Hypothalamus (tissue), 51 donors: ENCODE measurements at places on chromosomes 1 and 21.

DNA sequence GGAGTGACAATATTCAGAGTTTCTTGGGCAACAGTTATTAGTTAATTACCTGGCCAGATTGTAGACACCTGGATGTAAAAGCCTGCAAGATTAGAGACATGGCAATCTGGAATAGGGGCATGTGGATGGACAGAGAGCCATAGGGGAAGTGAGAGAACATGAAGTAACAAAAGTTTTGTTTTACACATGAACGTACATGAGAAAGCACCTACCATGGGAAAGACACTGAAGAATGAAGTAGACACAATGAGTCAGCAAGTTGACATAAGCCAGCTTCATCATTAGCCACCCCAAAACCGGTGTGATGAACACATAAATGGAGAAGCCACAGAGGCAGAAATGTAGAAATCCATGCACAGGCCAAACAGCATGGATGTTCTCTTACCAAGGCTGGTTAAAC lies 462.1 kb upstream of the C1orf87 start:
- no peak for DNase-seq

GRCh38 chr1:156401681-156402081 lies 32.7 kb downstream of the RHBG start:
- DNase-seq: no peak

DNA sequence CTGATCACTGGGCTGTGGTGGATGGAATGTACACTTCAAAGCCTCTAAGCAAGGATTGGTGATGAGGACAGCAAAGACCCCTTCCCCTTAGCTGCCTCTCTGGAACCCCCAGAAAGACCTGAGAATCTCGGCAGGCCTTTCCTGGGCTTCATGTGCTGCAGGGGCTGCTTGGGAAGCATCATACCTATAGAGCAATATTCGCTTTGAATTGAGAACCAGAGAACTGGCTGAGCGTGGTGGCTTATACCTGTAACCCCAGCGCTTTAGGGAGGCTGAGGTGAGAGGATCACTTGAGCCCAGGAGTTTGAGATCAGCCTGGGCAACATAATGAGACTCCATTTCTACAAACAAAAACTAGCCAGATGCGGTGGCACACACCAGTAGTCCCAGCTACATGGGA lies 22.0 kb downstream of the CSF1 start:
- no peak for DNase-seq

GRCh38 chr1:2199042-2199810 lies 4.7 kb upstream of the FAAP20 start:
- DNase-seq: peak; percentile 62

DNA sequence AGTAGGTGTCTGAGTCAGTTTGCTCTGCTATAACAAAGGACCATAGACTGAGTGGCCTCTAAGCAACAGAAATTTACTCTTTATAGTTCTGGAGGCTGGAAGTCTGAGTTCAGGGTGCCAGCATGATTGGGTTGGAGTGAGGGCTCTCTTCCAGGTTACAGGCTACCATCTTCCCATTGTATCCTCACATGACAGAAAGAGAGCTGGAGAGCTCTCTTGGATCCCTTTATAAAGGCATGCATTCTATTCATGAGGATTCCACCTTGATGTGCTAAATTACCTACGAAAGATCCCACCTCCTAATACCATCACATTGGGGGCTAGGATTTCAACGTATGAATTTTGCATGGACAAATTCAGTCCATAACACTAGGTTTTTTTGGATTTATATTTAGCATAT lies 79.6 kb downstream of the LTN1 start:
- no peak for DNase-seq

- peak; percentile 70 for DNase-seq
These were observed 171.1 kb upstream of the CSF3R start for GRCh38 chr1:36653850-36654249.

DNA sequence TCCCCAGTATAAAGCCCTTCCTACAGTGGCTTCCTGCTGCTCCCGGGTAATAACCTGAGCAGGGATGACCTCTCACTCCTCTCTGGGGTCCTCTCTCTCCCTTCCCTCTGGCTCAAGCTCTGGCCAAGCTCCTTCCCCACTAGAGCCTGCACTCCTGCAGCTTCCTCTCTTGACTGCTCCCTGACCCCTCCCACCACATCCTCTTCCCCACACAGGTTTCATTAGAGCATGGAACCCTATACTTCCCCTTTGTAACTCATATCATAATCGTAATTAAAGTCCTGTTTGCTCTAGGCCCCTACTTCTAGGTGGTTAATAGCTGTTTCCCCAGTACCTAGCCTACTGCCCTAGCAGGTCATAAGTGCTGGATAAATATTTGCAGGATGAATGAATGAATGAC lies 146.2 kb downstream of the C1orf21 start:
- no peak for DNase-seq

- DNase-seq: no peak
These were observed 14.8 kb upstream of the SLC27A3 start for GRCh38 chr1:153760440-153760839.

GRCh38 chr1:205826016-205826806 lies 13.2 kb upstream of the SLC41A1 start:
- no peak for DNase-seq

- no peak for DNase-seq
These were observed 52.3 kb downstream of the UBE4B start for GRCh38 chr1:10085076-10085475.

DNA sequence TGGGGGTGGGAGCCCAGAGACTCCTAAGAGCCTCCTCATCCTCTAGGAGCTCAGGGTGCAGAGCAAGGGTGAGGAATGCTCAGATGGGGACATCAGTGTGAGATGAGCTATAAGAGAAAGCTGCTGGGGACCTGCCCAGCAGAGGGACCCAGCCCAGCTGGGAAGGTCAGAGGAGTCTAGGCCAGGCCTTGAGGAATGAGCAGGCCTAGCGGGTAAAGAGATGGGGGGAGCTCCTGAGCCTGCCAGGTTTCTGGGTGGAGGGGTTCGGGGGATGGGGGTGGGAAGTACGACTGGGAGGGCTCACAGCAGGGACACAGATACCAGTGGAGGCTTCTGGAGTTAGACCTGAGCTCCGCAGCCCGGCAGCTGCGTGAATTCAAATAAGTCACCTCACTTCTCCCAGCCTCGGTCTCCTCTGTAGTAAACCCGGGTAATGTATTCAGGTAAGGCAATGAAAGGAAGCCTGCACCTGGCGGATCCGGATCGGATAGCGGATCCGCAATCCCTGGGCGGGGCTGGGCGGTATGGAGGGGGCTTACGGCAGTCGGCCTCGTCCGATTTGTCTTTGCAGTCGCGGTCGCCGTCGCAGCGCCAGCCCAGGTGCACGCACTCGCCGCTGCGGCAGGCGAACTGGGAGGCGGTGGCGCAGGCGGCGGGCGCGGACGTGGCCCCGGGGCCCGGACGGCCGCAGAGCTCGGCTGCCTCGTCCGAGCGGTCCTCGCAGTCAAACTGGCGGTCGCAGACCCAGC lies 38.0 kb upstream of the MAGOH start:
- DNase-seq: no peak

- no peak for DNase-seq
These were observed 21.9 kb upstream of the FAM3B start for GRCh38 chr21:41294548-41295231.
